ENCODE measurements at places on chromosomes 2 and 18.

GRCh38 chr2:175462246-175462645 is 280.7 kb upstream of the ATP5MC3 start:
- no peak overlapping the region for H3K27ac ChIP-seq
- no peaks in the 10 kb centered on the region for H3K4me1 ChIP-seq
- DNase-seq = no peak
- no peak overlapping the region for H3K4me3 ChIP-seq
- H3K36me3 ChIP-seq = no peaks in the 10 kb centered on the region

- H3K36me3 ChIP-seq = no peaks in the 10 kb centered on the region
- H3K27me3 ChIP-seq = peaks cover 2% of the 10 kb centered on the region
- no peak overlapping the region for H3K27ac ChIP-seq
- H3K4me3 ChIP-seq = no peak overlapping the region
Observed at GRCh38 chr2:227884511-227884947, 13.1 kb downstream of the DAW1 start.

GRCh38 chr2:121519732-121520640 is 10.7 kb upstream of the RNU4ATAC start:
- peaks cover 15% of the 10 kb centered on the region for H3K4me1 ChIP-seq
- DNase-seq = no peak
- no peaks in the 10 kb centered on the region for H3K27me3 ChIP-seq
- peaks cover 72% of the 10 kb centered on the region for H3K36me3 ChIP-seq
- no peak overlapping the region for H3K4me3 ChIP-seq
- H3K27ac ChIP-seq = no peak overlapping the region

GRCh38 chr2:71727562-71727961 is 274.2 kb downstream of the DYSF start:
- H3K36me3 ChIP-seq = no peaks in the 10 kb centered on the region
- no peak for DNase-seq
- no peaks in the 10 kb centered on the region for H3K4me1 ChIP-seq
- no peak overlapping the region for H3K4me3 ChIP-seq
- no peak overlapping the region for H3K27ac ChIP-seq

DNA sequence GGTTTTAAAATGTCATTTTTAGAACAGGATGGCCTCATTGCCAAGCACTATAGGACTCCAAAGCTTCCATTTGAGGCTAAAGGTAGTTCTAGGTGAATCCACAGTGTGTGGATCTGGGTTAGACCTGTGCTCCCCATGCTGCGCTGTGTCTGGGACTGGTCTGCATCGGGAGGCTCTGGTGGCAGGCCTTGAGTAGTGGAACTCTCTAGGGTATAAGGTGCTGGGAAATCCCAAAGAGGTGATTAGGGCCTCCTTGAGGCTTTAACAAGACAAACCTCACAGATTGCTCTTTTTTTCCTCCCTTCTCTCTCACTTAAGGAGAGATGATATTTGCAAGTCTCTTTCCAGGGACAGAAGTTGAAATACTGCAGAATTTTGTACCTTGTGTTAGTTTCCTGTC is 9.3 kb downstream of the SEC11C start:
- no peak overlapping the region for H3K4me3 ChIP-seq
- H3K36me3 ChIP-seq = peaks cover 31% of the 10 kb centered on the region
- H3K27ac ChIP-seq = peak overlapping the region; percentile 51
- H3K27me3 ChIP-seq = no peaks in the 10 kb centered on the region

DNA sequence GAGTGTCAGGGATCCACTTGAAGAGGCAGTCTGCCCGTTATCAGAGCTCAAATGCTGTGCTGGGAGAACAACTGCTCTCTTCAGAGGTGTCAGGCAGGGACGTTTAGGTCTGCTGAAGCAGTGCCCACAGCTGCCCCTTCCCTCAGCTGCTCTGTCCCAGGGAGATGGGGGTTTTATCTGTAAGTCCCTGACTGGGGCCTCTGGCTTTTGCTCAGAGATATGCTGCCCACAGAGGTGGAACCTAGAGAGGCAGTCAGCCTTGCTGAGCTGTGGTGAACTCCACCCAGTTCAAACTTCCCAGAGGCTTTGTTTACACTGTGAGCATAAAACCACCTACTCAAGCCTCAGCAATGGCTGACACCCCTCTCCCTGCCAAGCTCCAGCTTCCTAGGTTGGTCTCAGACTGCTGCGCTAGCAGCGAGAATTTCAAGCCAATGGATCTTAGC is 38.1 kb downstream of the PLEK start:
- no peak overlapping the region for H3K4me3 ChIP-seq
- H3K36me3 ChIP-seq = peaks cover 13% of the 10 kb centered on the region
- H3K27me3 ChIP-seq = peaks cover 4% of the 10 kb centered on the region
- peaks cover 12% of the 10 kb centered on the region for H3K4me1 ChIP-seq

DNA sequence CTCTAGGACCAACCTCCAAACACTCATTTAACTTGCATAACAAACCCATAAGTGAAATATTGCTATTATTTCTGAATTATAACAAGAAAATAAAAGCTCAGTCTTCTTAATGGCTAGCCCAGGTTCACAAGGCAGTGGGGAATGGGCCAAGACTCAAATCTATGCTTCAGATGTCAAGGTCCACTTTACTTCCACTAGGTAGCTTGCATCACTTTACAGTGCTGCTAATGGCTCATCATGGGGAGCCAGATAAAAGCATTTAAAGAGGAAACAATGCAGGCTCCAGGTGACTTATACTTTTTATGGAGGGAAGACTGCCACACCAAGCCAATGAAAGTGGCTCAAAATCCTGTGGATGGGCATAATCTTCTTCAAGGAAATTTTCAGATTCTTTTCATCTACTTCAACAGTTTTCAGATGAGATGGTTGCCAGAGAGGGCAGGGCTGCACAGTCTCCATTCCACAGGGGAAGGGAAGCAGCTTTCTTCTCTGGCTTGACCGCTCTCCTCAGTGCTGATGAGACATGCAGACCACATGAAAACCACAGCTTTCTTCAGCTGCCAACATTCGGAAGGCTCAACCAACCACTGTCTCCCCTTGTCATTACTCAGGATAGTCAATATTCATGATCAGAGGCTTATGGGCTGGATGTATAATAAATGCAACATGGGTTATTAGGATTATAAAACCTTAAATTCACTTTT is 361.9 kb upstream of the MEX3C start:
- H3K4me3 ChIP-seq = no peak overlapping the region
- no peaks in the 10 kb centered on the region for H3K4me1 ChIP-seq
- no peak for DNase-seq
- H3K27me3 ChIP-seq = peaks cover 7% of the 10 kb centered on the region

GRCh38 chr2:105321875-105322646 is 7.5 kb downstream of the TGFBRAP1 start:
- H3K4me3 ChIP-seq = no peak overlapping the region
- no peak overlapping the region for H3K27ac ChIP-seq
- DNase-seq = no peak
- H3K27me3 ChIP-seq = no peaks in the 10 kb centered on the region

DNA sequence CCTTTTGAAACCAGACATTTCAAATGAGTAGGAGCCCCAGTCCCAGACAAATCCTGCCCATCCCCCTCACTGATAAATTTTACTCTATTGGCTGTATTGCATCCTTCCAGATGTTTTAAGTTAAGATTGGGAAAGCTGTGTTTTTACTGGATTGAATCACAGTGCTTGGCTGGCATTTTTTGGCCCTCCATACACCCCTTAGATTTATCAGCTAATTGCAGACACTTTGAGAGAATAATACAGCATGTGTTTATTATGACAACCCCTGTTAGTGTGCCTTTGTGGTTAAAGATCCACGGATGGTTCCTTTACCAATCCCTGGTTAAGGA is 74.9 kb downstream of the ANTXR1 start:
- DNase-seq = no peak
- H3K27me3 ChIP-seq = peaks cover 32% of the 10 kb centered on the region
- no peak overlapping the region for H3K27ac ChIP-seq

GRCh38 chr2:133635131-133635530 is 66.9 kb upstream of the NCKAP5 start:
- no peak for DNase-seq
- H3K27ac ChIP-seq = no peak overlapping the region
- H3K4me1 ChIP-seq = no peaks in the 10 kb centered on the region
- no peaks in the 10 kb centered on the region for H3K27me3 ChIP-seq
- H3K4me3 ChIP-seq = no peak overlapping the region
- no peaks in the 10 kb centered on the region for H3K36me3 ChIP-seq

GRCh38 chr2:105327690-105328089 is 1.8 kb downstream of the TGFBRAP1 start:
- DNase-seq = no peak
- no peaks in the 10 kb centered on the region for H3K27me3 ChIP-seq
- H3K27ac ChIP-seq = peak overlapping the region; percentile 33
- H3K36me3 ChIP-seq = peaks cover 3% of the 10 kb centered on the region
- H3K4me3 ChIP-seq = peak overlapping the region; percentile 97

- no peaks in the 10 kb centered on the region for H3K36me3 ChIP-seq
- H3K27ac ChIP-seq = no peak overlapping the region
- H3K27me3 ChIP-seq = peaks cover 16% of the 10 kb centered on the region
- DNase-seq = peak; percentile 17
- H3K4me1 ChIP-seq = no peaks in the 10 kb centered on the region
- H3K4me3 ChIP-seq = no peak overlapping the region
Observed at GRCh38 chr18:77765468-77765867, 515.8 kb downstream of the GALR1 start.

DNA sequence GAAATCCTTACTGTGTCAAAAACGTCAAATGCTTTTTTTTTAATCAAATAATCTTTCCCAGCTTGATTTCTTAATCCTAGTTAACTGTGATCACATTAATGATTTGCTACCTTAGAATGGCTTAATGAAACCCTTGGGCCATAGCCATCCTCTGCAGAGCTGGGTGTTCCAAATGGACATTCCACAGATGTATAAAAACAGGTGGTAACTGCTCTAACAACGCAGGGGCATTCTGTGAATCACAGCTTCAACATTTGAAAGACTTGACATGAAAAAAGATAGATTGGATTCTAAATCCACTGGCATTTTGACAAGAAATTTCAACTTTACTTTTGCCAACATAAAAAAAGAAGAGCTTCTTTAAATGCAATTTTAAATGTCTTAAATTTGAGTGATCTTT is 69.8 kb upstream of the RASGRP3 start:
- no peaks in the 10 kb centered on the region for H3K27me3 ChIP-seq
- DNase-seq = no peak
- H3K36me3 ChIP-seq = no peaks in the 10 kb centered on the region

DNA sequence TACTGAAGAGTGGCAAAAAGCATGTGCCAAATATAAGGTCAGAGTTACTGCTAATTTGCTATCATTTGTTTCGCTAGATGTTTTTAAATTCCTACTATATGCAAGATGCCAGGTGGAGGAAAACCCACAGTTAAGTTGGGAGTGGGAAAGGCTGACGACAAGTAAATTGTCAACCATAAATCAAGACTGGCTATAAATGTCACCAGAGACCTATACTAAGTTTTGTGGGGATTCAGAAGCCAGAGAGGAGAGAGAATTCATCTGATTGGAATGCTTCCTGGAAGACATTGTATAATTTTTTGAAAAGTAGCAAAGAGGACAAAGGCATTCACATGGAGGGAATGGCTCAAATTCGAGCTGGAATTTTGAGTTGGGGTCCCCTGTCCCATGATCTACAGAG is 64.3 kb downstream of the CFAP221 start:
- H3K4me1 ChIP-seq = no peaks in the 10 kb centered on the region
- DNase-seq = no peak
- H3K4me3 ChIP-seq = no peak overlapping the region
- H3K36me3 ChIP-seq = peaks cover 2% of the 10 kb centered on the region
- no peak overlapping the region for H3K27ac ChIP-seq

DNA sequence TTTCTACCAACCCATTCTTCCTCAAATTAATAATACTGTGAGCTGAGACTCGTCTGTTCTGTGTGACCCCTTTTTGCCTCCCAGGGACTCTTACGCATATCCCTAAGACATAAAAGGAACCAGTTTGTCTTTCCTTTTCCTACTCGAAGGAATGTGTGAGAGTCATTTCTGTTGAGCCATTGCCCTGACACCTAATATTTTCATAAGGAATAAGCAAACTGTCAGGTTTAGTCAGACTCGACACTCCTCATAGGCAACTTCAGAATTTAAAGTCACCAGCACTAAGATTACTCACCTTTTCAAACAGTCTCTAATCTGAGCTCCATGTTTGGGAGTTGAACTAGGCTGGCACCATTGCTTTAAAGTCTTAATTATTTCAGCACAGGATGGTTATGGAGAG is 305.5 kb downstream of the IKZF2 start:
- no peak overlapping the region for H3K4me3 ChIP-seq
- no peak for DNase-seq
- peaks cover 7% of the 10 kb centered on the region for H3K27me3 ChIP-seq
- H3K36me3 ChIP-seq = no peaks in the 10 kb centered on the region

- no peaks in the 10 kb centered on the region for H3K36me3 ChIP-seq
- no peaks in the 10 kb centered on the region for H3K4me1 ChIP-seq
- no peak overlapping the region for H3K4me3 ChIP-seq
Observed at GRCh38 chr2:70396612-70397011, 94.7 kb upstream of the FAM136A start.

GRCh38 chr2:108194409-108195132 is 45.2 kb upstream of the SULT1C3 start:
- H3K4me1 ChIP-seq = no peaks in the 10 kb centered on the region
- no peaks in the 10 kb centered on the region for H3K36me3 ChIP-seq
- no peak overlapping the region for H3K27ac ChIP-seq

GRCh38 chr2:56502616-56503015 is 318.8 kb downstream of the CCDC85A start:
- no peaks in the 10 kb centered on the region for H3K36me3 ChIP-seq
- no peak overlapping the region for H3K27ac ChIP-seq
- H3K27me3 ChIP-seq = no peaks in the 10 kb centered on the region
- DNase-seq = no peak

- H3K4me3 ChIP-seq = no peak overlapping the region
- H3K27me3 ChIP-seq = no peaks in the 10 kb centered on the region
- no peaks in the 10 kb centered on the region for H3K4me1 ChIP-seq
- DNase-seq = no peak
- H3K27ac ChIP-seq = no peak overlapping the region
Observed at GRCh38 chr2:137181370-137181769, 416.0 kb downstream of the THSD7B start.

- H3K4me3 ChIP-seq = no peak overlapping the region
- H3K36me3 ChIP-seq = peaks cover 36% of the 10 kb centered on the region
- peak; percentile 67 for DNase-seq
- H3K27ac ChIP-seq = peak overlapping the region; percentile 70
Observed at GRCh38 chr2:29130295-29130694, 15.1 kb downstream of the CLIP4 start.

DNA sequence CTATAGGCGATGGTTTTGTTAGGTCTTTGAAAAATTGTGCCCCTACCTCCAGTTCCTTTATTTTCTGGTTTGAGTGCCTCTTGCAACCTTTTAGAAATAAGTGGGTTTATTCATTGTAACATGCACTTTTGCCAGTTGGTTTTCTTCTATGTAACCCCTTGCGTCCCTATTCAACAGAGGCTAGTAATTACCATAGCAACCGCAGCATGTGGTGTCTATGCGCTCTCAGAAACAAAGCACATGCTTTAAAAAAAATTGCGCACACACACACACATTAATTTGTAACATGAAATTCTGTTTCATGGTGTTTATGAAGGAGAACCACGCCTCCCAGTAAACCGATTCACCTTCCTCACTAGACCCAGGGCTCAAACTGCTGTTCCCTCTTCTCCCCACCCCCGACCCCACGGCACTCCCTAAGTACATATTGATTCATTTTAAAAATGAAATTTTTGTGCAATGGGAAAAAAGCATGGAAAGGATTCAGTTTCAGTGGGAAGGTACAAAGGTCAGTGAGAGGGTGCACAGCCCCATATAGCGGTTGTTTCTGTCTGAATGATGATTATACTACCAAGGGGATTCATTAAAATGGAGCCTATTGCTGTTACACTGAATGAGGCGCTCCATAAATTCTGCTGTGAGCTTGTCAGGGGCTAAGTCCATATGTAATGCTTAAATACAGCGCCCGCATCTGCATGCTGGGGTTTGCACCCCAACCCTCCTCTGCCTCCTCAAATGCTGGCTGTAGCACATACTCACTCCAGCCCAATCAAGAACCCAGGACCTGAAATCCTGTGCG is 206.9 kb downstream of the ICOS start:
- no peak overlapping the region for H3K27ac ChIP-seq
- no peak for DNase-seq
- no peak overlapping the region for H3K4me3 ChIP-seq
- peaks cover 10% of the 10 kb centered on the region for H3K4me1 ChIP-seq
- H3K36me3 ChIP-seq = no peaks in the 10 kb centered on the region

Measured in activated CD4-positive, alpha-beta memory T cell treated with anti-CD3 and anti-CD28 coated beads for 36 hours (primary cell).